GM12892 (cell line): ENCODE measurements at places on chromosomes 3 and 15.

- DNase-seq: peak; percentile 23
Measured at GRCh38 chr3:170499562-170500156, 81.0 kb downstream of the CLDN11 start.

DNA sequence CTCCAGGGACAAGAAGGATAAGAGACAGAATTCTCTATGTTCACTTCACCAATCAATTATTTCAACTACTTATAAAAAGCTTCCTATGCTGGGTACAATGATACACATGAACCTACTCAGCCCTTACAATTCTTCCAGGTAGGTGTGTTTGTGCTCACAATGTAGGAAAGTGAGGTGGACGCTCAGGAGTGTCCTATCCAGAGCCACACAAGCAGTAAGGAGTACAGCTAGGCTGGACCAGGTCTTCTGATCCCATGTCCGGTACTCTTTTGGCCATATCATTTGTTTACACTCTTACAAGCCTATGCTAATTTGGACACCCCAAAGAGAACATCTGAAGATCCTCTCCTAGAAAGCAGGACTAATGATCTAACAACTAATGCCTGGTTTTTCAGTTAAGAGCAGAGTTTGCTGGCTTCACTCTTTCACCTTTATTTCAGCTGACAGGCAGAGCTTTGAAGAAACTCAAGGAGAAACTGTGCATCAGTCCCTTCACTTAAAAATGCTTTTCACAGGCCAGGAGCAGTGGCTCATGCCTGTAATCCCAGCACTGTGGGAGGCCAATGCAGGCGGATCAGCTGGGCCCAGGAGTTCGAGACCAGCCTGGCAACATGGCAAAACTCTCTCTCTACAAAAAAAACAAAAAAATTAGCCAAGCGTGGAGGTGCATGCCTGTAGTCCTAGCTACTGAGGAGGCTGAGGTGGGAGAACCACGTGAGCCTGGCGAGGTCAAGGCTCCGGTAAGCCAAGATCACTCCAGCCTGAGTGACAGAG is 27.5 kb downstream of the IGF2BP2 start:
- DNase-seq: no peak

- no peak for DNase-seq
Measured at GRCh38 chr3:183188895-183189462, 26.4 kb upstream of the LAMP3 start.

DNA sequence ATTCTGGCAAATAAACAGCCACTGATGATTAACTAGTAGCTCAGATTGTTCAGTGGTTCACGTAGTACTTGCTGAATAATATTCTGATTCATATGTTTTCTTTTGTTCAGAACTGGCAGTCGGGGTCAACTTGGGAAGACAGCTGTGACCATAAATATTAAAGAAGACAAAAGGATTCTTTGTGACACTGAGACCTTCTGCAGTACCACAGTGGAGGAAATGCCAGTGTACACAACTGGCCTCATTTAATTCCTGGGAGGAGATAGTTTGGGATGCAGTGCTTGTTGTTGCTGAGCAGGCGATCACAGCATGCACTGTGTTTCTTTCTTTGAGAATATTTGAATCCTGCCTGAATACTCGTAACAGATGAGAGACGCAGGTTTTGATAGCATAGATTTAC is 26.7 kb upstream of the MCF2L2 start:
- no peak for DNase-seq

DNA sequence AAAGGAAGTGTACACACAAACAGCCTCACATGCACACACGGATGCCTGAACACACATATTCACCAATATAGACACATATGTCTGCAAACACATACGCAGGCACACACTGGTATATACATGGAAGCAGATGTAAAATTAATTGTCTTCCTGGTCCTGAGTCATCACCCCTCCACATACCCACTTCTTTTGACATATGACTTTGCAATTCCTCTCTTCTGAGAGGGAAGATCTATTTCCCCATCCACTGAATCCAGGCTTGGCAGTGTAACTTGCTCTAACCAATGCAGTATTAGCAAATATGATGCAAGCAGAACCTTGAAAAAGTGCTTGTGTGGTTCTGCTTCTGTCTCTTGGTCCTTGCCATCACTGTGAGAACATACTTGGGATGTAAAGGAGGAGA is 76.8 kb upstream of the HRH1 start:
- no peak for DNase-seq

DNA sequence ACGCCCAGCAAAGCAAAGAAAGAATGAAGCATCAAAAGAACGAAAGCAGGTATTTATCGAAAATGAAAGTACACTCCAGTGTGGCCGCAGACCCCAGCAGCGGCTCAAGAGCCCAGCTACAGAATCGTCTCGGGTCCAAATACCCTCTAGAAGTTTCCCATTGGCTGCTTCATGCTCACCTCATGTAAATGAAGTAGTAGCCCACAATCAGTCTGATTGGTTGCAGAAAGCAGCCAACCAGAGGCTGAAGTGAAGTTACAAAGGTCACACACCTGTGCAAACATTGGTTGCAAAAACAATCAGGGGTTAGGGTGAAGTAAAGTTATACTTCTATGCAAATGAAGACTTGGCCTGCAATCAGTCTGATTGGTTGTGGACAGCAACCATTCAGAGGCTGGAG is 32.0 kb downstream of the SV2B start:
- DNase-seq: no peak

DNA sequence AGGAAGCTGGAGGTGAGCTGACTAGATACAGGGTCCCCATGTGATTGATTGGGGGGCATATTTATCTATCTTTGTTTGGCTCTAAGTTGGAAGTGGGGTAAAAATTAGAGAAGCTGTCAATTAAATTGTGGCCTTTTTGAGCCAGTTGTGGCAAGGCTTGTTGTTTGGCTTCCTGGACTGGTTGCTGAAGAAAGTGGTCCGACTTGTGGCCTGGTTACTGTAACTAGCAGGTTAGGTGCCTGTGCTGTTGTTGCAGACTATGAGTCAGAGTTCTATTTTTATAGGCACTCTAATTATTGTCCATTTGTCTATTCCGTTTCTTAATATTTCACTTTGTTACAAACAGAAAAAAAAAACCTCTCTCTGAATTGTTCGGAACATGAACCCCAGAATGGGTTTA is 129.1 kb upstream of the CNTN6 start:
- DNase-seq: no peak

DNA sequence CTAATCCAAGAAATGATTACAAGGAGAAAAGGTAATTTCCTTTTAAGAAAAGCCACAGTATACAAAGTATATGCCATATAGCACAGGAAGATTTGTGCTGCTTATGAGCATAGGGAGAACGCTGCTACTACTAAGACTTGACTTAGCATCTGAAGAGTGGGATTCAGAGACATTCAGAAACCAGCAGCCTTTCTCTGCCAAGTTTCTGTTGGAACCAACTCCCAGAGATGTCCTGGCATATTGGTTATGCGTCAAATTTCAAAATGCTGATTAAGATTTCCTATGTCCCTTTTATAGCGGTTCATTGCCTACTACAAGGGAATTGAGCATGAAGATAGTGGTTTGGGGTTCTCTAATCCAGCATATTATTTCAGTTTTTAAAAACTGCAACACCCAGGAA is 4.9 kb downstream of the NR2E3 start:
- no peak for DNase-seq

GRCh38 chr3:188338086-188338485 is 184.1 kb downstream of the LPP start:
- no peak for DNase-seq

GRCh38 chr3:192260116-192261010 is 467.0 kb downstream of the FGF12 start:
- no peak for DNase-seq

GRCh38 chr15:57502116-57502515 is 89.6 kb upstream of the MYZAP start:
- DNase-seq: no peak

- no peak for DNase-seq
Measured at GRCh38 chr15:79948761-79949160, 22.2 kb downstream of the BCL2A1 start.

GRCh38 chr3:156469456-156469855 is 85.5 kb downstream of the SSR3 start:
- DNase-seq: no peak

- no peak for DNase-seq
Measured at GRCh38 chr3:116929505-116930222, 220.1 kb downstream of the TUSC7 start.

DNA sequence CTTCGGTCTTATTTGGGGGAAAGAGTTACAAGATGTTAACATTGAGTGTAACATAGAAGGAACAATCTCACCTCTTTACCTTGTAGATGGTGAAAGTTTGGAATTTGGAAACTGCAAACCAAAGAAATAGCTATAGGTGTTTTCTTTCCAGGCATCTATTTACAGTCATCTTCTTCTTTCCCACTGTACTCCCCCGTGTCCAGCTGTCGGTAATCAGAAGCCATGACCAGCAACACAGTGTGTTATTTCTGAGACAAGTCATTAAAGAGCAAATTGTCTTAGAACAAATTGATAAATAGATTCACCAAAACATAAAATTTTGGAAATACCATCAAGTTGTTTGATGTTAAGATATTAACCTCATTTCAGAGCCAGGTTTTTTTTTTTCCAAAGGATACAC is 590.5 kb upstream of the NAALADL2 start:
- no peak for DNase-seq

GRCh38 chr3:25277503-25277902 is 150.6 kb upstream of the RARB start:
- DNase-seq: no peak
